ENCODE measurements at places on chromosomes 4 and X.

GRCh38 chr4:115515772-115516171 is 402.4 kb upstream of the NDST4 start:
- no peak for DNase-seq

- peak; percentile 38 for DNase-seq
These were observed 1086.9 kb downstream of the PCDH7 start for GRCh38 chr4:31807036-31807435.

DNA sequence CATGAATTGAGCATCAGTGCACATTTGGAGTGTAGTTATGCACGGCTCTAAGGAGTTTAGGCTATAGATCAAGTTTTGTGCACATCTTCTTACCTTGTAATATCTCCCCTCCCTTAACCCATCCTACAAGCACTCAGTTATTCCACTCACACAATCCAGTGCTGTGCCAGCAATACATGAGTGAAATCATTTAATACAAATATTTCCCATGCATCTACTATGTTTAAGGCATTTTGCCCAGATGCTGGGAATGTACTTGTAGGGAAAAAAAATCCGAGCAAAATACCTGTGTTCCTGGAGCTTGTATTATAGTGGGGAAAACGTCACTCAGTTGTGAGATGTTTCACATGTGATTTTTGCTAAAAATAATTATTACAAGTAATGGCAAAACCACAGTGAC is 191.6 kb upstream of the LDB2 start:
- DNase-seq: no peak

GRCh38 chrX:136115904-136116297 is 31.4 kb upstream of the FHL1 start:
- DNase-seq: no peak

DNA sequence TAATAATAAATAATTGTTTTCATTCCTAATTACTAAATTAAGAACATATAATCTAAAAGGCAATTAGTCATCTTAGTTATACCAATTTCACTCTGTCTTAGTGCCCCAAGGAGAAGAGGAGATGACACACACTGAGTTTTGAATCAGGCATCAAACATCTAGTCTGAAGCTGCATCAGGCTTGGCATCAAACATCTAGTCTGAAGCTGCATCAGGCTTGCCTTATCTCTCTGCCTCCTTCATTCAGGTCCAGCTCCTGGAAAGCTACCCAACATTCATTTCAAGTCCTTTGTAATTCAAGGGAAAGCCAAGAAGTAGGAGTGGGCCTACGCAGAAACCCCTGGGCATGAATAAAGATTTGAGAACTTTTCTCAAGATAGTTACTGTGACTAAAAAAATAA is 62.2 kb downstream of the SH3RF1 start:
- DNase-seq: no peak

GRCh38 chrX:72566448-72566847 is 6.2 kb downstream of the HDAC8 start:
- no peak for DNase-seq

DNA sequence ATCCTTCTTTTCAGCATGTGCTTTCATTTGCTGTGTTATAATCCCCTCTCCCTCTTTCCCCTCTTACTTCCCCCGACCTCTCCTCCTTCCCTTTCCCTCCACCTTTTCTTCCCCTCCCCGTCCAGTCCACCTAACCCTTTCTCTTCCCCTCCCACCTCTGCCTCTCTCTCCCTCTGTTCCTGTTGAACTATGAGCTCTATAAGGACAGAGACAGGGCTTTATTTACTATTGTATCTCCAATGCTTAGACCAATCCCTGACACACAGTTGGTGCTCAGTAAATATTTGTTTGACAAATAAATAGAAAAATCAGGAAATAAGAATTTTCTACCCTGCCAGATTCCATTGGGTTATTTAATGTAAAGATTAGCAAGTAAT is 60.8 kb downstream of the EGF start:
- no peak for DNase-seq

DNA sequence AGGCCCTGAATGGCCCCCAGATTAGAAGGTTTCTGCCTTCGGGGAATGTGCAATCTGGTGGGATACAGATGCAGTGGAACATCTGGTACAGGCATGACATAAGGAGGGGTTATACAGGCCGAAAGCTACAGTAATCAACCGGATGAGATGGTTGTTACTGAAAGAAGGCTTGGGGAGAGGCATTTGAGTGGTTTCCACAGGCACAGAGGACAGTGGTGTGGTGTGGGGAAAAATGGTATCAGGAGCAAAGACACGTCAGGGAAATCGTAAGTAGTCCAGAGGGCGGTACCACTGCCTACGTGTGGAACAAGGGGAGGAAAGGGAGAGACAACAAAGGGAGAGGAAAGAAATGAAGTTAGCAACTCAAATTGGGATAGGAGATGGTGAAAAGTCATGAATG is 3.0 kb downstream of the PDLIM3 start:
- DNase-seq: no peak

DNA sequence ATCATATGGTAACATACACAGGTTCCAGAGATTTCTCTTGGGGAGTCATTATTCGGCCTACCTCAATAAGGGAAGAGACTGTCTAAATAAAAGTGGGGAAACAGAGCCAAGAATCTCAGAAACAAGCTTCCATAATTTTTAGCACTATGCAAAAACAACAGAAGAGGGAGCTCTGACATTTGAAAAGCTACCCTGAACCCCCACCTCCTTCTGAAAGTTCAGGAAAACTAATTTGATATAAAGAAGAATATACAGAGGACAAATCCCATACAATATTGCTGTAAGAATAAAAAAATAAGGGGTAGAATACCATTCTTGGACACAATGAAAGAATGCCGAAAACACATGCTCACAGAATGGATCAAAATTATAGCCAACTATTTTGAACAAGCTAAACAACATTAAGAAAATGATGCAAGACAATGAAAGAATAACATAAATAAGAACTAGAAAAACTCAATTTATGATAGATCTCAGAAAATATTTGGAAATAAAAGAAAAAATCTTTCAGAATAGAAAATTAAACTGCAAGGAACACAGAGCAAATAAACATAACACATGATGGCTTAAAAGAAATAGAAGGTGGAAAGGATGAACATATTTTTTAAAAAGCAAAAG is 14.4 kb upstream of the ZNF41 start:
- no peak for DNase-seq

DNA sequence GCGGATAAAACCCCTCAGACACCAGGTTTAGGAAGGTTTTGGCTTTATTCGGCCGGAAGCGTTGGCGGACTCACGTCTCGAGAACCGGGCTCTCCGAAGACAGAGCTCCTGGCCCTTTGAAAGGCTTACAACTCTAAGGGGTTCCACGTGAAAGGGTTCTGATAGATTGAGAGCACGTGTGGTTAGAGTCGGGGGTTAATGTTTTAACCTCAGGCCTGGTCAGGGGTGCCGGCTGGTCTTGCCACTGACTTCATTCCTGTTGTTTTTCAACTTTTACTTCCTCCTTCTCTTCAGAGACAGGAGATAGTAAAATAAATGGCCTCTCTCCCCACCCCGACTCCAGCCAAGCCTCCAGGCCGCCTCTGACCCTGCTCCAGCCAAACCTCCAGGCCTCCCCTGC is 4.7 kb upstream of the ASMT start:
- no peak for DNase-seq

- no peak for DNase-seq
These were observed 9.7 kb upstream of the GUF1 start for GRCh38 chr4:44668526-44668925.

DNA sequence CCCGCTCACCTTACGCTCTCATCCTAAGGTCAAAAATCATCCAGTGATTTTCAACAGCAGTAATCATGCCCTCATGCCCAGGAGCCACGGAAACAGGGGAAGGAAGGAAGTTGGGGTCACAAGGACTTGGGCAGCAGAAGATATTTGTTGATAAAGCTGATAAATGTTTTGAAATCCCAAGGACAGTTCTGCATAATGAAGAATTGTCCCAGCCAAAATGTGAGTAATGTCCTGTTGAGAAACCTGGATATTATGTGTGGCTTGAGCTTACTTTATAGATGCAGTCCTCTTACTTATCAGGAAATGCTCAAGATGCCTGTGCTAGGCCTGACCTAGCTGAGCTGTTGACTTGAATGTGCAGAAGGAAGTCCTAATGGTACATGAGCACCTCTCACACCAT is 263.0 kb upstream of the ZFP42 start:
- DNase-seq: no peak

GRCh38 chr4:4838051-4838935 is 21.2 kb upstream of the MSX1 start:
- DNase-seq: peak; percentile 53

DNA sequence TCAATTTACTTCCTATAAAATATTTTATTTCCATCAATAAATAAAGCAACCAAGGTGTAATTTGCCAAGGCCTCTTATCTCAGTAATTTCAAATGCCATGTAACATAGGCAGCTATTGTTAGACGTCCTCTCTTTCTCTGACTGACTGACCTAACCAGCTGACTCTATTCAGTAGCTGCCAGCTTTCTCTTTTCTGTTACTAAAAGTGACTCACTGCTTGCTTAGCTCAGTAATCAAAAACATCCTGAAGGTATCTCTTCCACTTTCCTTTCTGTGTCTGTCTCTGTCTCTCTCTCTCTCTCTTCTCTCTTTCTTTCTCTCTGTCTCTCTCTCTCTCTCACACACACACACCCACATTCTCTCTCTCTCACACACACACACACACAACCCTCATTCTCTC is 134.2 kb downstream of the SPOCK3 start:
- DNase-seq: peak; percentile 43

GRCh38 chr4:176277162-176277904 is 8.3 kb upstream of the ASB5 start:
- DNase-seq: peak; percentile 64

GRCh38 chrX:153521034-153521433 is 3.6 kb downstream of the ATP2B3 start:
- peak; percentile 43 for DNase-seq

DNA sequence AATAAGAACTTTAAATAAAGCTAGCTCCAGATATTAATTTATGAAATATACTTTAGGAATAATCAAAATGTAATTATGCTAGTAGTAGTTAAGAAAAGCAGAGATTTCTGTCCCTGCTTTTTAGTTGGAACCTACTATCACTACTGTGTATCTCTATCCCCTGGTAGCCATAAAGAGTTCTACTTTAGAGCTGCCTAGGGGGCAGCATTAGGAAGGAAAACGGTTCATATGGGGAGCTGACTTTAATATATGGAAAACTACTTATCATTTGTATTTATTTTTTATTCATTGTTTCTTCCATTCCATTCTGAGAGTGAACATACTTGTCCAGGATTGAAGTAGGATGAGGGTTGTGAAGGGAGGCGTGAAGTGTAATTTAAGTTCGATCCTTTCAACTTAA is 40.9 kb downstream of the CPEB2 start:
- DNase-seq: no peak

DNA sequence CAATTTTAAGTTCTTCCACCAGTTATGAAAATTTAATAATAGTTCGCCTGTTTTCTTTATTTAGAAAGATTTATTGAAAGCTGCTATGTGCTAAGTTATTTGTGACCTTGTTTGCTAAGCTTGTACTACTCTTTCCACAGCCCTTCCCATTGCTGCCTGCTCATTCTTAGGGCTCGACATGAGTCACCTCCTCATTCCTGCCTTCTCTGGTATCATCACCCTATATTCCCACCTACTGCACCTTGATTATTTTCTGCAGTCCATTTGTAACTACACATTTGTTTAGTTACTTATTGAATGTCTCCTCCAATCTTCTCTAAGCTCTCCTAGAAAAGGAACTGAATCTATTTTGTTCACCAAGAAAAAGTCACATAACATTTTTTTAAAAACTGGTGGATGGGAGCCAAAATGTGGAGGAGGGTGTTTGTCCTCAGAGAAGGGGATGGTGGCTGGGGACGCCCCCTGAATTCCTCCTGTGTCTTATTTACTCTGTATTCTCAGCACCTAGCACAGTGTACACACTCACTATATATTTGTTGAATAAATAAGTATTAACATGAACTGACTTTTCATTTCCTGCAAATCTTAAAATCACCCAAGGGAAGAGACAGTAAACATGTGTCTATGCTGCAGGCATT is 3.7 kb upstream of the RAB9A start:
- no peak for DNase-seq

DNA sequence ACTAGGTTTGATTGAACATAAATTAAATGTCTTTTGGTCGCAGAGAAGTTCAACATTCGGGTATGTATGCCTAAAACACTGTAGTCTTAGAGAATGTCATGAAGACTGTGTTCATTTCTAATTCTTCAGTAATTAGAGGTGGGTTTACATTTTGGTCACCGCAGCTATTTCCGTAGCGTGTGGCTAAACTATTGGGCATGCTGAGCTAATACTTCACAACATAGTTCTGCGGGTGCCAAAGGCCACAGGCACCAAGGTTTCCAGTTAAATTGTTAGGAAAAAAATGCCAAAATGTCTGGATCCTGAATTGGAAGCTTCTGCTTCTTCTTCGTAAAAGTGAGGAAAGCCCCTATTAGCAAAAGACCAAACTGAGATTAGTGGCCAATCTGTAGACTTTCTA is 25.1 kb downstream of the SMIM31 start:
- no peak for DNase-seq

- no peak for DNase-seq
These were observed 223.4 kb downstream of the NAF1 start for GRCh38 chr4:162943263-162943662.

GRCh38 chrX:109475174-109475891 is 6.6 kb downstream of the GUCY2F start:
- peak; percentile 35 for DNase-seq

DNA sequence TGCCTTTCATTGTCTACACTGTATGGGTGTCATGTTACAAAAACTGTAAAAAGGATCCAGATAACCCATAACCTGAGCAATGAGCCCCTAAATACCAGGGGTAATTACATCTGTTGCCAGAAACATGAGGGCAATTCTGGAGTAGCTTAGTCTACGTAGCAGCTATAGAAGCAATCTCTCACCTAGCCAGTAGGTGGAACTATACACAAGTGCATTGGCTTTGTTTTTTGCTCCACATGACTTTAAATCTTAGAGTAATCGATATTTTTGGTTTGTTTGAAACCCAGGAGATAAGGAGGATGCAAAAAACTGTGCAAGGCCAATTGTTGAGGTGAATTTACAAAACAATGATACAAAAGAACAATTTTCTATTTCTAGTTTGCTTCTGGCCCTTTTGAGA is 57.5 kb downstream of the GPR82 start:
- DNase-seq: no peak

GRCh38 chrX:3232262-3232923 is 114.1 kb downstream of the MXRA5 start:
- peak; percentile 72 for DNase-seq

GRCh38 chr4:161573836-161574235 is 590.0 kb downstream of the FSTL5 start:
- no peak for DNase-seq

GRCh38 chrX:12949205-12949926 is 25.5 kb upstream of the TMSB4X start:
- DNase-seq: no peak

GRCh38 chr4:6338175-6338950 is 68.7 kb downstream of the WFS1 start:
- DNase-seq: no peak

DNA sequence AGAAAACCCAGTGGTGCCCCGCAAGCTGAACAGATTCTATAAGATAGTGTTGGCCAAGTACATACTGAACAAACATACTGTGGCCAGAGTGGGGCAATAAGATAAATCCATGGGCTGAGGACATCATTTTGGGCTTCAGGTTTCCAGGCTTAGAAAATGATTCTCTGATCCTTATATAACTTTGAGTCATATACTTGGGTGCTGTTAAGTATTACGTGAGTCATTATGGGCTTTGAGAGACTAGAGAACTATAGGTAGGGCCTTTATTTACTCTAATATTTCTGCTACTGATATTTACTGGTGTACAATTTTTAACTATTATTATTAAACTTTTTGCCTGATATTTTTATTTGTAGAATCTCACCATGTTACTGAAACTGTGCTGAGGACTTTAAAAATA is 586.1 kb downstream of the CENPC start:
- no peak for DNase-seq

All from umbilical cord (tissue), 2 donors.